EH (cell line): ENCODE measurements at places on chromosomes 1 and 21.

DNA sequence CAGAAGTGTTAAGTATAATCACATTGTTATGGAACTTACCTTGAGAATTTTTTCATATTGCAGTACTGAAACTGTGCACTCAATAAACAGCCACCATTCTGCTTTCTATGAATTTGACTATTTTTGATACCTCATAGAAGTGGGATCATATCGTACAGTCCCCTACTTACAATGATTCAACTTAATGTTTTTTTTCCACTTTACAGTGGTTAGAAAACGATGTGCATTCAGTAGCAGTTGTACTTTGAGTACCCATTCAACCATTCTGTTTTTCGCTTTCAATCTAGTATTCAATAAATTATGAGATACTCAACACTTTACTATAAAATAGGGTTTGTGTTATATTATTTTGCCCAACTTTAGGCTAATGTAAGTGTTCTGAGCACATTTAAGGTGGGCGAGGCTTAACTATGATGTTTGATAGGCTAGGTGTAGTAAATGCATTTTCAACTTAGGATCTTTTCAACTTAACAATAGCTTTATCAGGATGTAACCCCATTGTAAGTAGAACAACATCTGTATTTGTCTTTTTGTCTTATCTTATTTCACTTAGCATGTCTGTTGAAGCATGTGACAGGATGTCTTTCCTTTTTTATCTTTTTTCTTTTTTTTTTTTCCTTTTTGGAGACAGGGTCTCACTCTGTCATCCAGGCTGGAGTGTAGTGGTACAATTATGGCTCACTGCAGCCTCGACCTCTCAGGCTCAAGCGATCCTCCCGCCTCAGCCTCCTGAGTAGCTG, 42.4 kb upstream of the KCNQ4 start:
- DNase-seq = no peak

- DNase-seq = peak; percentile 60
Measured at GRCh38 chr1:198763298-198763714, 124.5 kb downstream of the PTPRC start.

GRCh38 chr1:227741166-227741870, 6.1 kb downstream of the SNAP47 start:
- no peak for DNase-seq

- peak; percentile 83 for DNase-seq
Measured at GRCh38 chr1:92858564-92859399, 26.9 kb downstream of the RPL5 start.

GRCh38 chr1:93878501-93878888, 511 bp downstream of the DNTTIP2 start:
- peak; percentile 50 for DNase-seq

DNA sequence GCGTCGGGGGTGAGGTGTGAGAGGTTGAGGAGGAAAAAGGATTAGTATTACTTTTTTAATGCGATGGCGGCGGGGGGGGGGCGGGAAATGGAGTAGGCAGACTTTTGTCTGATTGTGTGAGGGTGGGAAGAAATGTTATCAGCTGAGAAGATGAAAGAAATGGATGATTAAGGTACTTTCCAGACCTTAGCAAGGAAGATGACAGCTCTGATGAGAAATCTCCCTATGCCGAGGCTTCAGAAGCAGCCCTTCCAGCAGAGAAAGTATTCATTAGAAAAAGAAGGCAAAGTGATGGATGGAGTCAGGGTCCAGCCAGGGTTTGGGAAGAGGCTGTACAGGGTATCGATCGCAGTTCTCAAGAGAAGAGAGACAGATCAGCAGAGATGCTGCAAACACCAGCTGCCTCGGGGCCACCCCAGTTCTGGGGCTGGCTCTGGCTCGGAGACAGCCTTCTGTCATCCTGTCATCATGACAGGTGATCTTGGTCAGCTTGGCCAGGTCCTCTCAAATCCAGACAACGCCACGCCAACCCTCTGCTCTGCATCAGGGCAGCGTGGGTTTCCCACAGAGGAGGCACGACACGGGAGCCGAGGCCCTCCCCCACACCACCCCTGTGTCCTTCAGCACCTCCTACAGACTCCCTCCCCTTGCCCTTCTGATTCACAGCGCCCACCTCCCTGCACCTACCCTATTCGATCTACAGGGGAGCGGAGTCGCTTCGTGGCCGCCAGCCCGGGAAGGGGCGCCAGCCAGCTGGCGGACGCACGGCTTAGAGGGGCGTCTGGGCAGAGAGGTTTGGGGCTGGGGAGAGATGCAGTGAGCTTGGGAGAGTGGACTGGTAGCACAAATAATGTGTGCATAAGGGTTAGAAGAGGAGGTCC, 674 bp upstream of the ATXN7L2 start:
- DNase-seq = no peak

GRCh38 chr1:212557739-212558692, 50.5 kb upstream of the ATF3 start:
- DNase-seq = peak; percentile 47

DNA sequence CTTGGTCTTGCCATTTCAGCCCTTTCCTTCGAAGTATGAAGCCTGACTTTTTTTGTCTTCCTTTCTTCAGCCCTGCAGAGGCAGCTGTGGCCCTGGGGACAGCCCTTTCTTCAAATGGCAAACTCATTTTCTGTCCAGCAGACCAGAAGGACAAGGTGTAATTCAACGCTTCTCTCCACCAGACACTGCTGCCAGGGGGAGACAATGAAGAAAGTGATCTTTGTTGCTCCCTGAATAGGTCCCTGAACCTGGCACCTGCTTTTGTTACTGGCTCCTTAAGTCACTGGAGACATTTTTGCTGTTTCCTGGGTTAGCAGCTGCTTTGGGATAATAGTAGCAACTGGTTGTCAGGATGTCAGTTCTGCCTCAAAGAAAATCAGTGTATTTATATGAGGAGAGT, 50.8 kb upstream of the MACF1 start:
- no peak for DNase-seq

GRCh38 chr1:42733415-42734200, 6.4 kb downstream of the CLDN19 start:
- no peak for DNase-seq

DNA sequence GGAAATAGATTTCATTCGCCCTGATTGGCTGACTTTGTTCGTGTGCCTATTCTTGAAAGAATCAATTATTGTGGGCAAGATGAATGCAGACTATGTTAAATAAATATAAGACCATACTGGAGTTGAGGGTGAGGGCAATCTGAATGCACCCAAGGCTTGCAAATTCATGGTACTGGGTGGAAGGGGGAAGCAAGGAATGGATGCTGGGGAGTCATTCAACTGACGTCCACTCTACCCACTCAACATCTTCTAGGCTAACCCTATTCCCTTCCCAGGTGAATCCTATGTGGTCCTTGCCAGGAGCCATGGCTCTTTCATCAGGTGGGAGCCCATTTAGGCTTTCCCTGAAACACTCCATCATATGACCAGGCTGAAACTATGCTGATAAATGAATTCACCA, 5.7 kb upstream of the CYP4B1 start:
- DNase-seq = no peak

DNA sequence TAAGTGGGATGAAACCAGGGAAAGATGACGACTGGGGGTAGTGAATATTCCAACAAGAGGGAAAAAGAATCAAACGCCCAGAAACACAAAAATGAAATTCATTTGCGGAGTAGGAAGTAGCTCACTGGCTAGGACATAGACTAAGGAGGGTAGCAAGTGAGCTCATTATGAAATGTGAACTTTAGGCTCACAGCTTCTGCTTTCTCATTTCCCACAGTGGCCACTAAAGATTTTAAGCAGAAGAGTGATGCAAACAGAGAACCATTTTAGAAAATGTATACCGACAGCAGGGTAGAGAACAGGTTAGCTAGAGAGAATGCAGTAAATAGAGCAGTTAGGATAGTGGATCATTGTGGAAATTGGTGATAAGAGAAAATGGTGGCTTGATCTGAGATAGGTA, 3.5 kb downstream of the CD48 start:
- no peak for DNase-seq

DNA sequence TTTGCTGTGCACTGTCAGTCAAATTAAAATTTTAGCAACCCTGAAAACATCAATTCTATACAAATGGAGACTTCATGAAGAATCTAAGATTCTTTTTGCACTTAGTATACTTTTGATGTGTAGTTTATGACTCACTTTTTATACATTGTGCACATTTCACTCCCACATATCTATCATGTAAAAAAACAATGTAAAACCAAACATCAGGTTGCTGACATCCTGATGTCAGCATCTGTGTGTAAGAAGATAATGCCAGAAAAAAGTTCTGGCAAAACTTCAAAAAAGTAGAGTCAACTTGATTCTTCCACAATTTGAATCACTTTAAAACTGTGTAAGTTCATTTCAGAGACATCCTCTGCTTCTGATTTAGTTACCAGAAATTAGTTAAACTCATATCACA, 115.7 kb downstream of the CENPF start:
- no peak for DNase-seq

- peak; percentile 39 for DNase-seq
Measured at GRCh38 chr1:24827379-24828135, 82.3 kb downstream of the CLIC4 start.

- no peak for DNase-seq
Measured at GRCh38 chr1:88698764-88699163, 14.7 kb downstream of the PKN2 start.

DNA sequence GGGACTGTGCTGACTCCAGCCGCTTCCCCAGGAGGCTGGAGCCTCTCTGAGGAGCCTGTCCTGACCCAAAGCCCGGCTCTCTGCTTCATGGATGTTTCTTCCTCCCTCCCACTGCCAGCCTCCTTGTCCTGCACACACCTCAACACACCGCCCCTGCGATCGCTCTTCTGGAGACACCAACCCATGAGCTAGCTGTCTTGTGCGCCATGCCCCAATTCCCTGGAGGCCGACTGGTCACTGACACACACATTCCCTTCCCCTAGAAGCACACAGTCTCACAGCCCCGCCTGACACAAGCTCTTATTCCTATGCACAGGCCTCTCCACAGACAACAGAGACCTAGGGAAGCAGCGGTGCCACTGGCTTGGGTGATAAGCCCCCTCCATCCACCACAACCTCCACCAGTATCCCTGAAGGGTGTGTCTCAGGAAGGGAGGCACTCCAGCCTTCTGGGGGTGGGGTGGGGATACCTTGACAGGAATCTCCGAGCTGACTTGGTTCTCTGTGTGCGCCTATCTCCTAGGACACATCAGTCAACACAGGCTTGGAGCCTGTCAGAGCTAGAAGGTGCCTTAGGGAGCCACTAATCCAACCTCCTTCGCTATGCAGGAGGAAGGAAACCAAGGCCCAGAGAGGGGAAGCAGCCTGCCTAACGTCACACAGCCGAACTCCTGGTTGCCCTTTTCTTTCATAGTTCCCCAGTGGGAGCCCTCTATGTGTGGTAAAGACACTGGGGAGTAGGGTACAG, 31.1 kb downstream of the AHDC1 start:
- peak; percentile 41 for DNase-seq

- DNase-seq = no peak
Measured at GRCh38 chr21:43741423-43742096, 22.6 kb downstream of the PDXK start.

DNA sequence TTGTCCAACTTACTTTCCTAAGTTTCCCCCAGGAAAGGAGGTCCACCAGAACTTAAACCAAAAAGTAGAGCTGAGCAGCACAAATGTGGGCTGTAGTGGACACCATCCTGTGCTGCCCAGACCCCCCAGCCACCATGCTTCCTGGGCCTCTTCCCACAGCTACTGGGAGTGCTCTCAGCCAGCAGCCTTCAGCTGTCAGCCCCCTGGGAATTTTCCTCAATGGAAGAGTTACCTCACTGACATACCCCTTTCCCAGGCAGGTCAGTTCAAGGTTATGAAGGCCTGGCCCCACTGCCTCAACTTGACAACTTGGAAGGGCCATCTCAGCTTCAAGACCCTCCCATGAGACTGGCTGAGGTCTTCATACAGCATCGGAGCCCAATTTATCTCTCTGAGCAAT, 47.7 kb downstream of the CDCP2 start:
- DNase-seq = no peak

DNA sequence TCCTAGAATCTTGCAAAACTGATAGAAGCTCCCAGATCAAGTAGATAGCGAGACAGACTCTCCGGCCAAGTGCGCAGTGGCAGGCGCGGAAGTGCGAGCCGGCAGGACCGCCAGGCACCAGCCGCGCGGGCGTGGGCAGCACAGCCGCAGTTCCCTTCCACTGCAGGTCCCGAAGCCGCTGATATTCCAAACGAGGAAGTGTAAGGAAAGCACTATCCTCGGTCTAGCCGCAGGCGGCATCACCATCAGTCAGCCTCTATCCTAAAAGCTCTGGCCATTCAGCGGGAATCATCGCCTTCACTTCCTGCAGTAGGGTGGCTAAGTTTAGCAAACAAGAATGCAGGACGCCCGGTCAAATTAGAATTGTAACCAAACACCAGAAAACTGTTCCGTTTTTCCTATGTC, 710 bp downstream of the GLRX2 start:
- peak; percentile 77 for DNase-seq

GRCh38 chr1:203135636-203136305, 8.2 kb downstream of the ADORA1 start:
- no peak for DNase-seq

- DNase-seq = no peak
Measured at GRCh38 chr1:150185481-150185880, 35.8 kb downstream of the PLEKHO1 start.

DNA sequence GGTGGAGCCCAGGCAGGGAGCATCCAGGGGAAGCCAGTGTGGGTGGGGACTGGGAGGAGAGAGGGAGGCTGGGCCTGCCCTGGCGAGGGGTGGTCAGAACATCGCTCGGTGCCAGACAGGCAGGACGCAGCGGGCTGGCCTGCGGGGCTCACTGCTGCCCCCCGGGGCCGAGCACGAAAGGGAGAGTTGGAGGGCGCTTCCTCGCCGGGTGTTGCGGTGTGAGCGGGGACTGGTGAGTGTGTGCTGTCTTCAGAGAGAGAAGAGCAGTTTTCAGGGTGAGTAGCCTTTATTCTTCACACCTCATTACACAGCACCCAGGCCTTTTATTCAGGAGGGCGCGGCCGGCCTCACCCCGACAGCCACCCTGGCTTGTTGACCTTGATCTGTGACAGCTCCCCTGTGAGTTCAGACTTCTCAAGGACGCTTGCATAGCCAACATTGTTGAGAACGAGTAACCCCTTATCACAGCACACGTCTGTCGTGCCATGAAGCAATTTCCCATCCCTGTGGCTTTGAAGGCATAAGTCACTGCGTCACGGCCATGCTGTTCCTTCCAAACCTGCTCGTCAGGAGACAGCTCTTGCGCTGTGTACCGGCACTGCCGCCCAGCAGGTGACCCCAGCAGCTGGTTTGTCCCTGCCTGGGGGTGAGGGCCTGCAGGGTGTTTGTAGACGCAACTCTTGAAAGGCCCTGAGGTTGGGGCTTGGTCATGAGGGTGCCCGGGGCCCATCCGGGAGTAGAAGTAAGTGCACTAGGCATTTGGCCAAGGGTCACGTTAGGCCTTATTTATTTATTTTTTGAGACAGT, 54.6 kb downstream of the PRKCZ start:
- DNase-seq = no peak

GRCh38 chr1:238006779-238007178, 116.1 kb upstream of the ZP4 start:
- no peak for DNase-seq

DNA sequence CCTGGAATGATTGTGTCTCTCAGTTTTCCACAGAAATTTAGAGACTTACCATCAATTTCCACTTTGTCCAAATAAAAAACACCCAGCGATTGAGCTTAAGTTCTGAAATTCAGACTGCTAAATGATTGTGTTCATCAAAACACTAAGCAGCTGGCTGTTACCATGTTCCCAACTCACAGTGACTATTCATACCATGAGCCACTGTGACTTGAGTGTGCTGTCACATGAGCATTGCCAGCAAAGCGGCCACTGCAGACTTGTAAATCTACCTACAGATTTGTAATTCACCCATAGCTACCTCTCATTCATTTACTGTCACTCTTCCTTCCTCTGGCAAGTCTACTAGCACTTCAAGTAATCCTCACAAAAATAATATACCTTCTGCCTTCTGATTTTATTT, 17.2 kb upstream of the PRKAB2 start:
- no peak for DNase-seq
